ENCODE measurements at places on chromosomes 3 and 15. TPM values are rescaled to one million over a fixed set of nuclear protein-coding genes. Genes with fewer than 3 reads are reported as not detected.

The ANAPC13 gene
- total RNA-seq: 67.5 TPM

The C3orf85 gene
- not detected for total RNA-seq

The C2CD4A gene
- 0.11 TPM for total RNA-seq

The SNX22 gene
- total RNA-seq: not detected

The MESP2 gene
- total RNA-seq: 0.39 TPM

The RTP1 gene
- not detected for total RNA-seq

The SPINK8 gene
- not detected for total RNA-seq

The ATP8B4 gene
- total RNA-seq: not detected

Data from placental epithelial cell (primary cell).